ENCODE measurements at places on chromosomes 1 and 21. TPM values are rescaled to one million over a fixed set of nuclear protein-coding genes. Genes with fewer than 3 reads are reported as not detected.

The GPR153 gene
- 32.3 TPM for total RNA-seq

The SPATA45 gene
- not detected for total RNA-seq

The LMX1A gene
- 0.32 TPM for total RNA-seq

The ITGB2 gene
- 131 TPM for total RNA-seq

The HSD3B1 gene
- total RNA-seq: not detected

The CLDN14 gene
- total RNA-seq: not detected

The ASCL5 gene
- not detected for total RNA-seq
